Spinal cord (tissue), 10 donors: ENCODE measurements at places on chromosomes 13 and 19. TPM values are rescaled to one million over a fixed set of nuclear protein-coding genes. Genes with fewer than 3 reads are reported as not detected.

DNA sequence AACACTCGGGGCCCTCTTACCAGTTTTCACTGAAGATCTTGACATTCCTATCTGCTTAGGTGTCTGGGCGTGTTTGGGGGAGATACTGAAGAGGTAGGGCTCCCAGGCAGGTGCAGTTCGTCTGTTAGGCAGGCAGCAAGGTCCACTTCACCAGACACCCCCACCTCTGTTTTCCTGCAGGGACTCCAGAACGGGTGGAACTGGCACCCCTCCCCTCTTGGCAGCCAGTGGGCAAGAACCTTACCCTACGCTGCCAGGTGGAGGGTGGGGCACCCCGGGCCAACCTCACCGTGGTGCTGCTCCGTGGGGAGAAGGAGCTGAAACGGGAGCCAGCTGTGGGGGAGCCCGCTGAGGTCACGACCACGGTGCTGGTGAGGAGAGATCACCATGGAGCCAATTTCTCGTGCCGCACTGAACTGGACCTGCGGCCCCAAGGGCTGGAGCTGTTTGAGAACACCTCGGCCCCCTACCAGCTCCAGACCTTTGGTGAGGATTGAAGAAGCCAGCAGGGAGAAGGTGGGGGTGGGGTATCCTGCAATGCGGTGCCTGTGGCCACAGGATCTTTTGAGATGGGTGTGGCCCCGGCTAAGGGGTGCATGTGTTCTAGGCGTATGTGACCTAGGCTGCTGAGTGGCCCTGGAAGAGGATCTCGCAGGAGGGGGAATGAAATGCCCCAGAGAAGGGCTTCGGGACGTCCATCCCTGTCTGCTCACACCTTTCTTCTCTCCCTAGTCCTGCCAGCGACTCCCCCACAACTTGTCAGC lies 3.3 kb upstream of the ICAM4 start:
- DNase-seq, result no peak

GRCh38 chr13:38630780-38631179 lies 56.1 kb upstream of the FREM2 start:
- DNase-seq, result no peak

GRCh38 chr19:2045501-2046045 lies 5.5 kb downstream of the MKNK2 start:
- DNase-seq, result no peak

CPB2 gene
- polyA plus RNA-seq, result 0.30 TPM

GRIK5 gene
- polyA plus RNA-seq, result 83.2 TPM

TBXA2R gene
- 3.5 TPM for polyA plus RNA-seq

CABP5 gene
- not detected for polyA plus RNA-seq

DNA sequence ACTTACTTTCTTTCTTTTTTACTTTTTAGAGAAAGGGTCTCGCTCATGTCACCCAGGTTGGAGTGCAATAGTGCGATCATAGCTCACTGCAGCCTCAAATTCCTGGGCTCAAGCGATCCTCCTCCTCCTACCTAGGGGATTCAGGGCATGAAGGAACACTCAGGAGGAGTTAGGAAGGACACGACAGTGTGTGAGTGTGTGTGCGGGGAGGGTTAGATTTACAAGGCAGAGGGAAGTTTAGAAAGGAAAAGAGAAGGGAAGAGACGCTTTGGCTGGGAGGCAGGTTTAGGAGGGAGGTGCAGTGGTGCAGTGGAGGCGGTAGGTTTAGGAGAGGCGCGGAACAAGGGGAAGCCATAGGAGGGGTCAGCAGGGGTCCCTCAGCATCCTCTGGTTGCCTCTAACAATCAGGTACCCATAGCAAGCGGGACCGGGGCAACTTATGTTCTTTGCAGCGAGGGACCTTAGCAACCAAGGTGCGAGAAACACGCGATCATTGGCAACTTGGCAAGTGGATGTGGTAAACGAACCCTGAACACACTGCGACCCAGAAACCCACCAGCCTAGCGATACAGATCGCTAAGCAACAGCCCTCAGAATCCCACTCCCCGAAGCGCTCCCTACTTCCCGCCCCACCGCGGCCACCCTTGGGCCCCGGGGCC lies 501 bp downstream of the SIRT2 start:
- no peak for DNase-seq

DNA sequence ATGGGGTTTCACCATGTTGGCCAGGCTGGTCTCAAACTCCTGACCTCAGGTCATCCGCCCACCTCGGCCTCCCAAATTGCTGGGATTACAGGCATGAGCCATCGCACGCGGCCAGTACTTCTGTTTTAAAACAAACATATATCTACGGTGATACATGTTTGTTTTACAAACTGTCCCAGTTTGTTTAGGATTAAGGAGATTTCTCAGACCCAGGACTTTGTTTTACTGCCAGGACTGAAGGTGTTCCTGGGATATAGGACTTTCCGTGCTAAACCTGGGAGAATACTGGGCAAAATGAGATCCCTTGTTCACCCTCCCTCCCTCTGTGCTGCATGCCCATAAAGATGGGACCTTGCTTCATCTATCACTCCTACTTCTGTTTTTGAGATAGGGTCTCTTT lies 8.8 kb downstream of the NLRP8 start:
- DNase-seq, result no peak

DNA sequence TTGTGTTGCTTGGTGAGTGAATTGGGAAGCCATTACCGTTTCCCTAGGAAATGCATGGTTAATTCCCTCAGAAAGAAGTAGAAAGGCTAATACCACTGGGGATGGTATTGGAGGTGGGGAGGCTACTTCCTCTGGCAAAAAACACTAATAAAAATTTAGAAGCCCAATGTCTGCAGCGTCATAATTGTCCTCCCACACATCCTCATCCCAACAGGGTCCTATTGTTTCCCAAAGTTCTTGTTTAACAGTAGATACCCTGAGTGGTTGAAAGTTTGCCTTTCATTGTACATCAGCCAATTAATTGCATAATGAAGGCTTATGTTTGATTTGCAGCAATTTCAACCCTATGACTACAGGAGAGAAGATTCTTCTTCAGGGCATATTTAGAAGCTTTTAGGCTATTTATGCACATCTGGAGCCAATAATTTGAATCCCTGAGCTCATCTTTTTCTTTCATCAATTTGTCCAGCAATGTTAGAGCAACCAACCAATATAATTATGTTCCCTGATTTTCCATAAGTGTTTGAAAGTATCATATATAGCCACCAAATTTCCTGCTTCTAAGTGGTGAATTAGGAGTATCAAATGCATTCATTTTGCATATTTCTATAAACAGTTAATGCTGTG lies 491.0 kb downstream of the SLITRK5 start:
- DNase-seq, result no peak

- DNase-seq, result no peak
Measured at GRCh38 chr13:111304041-111304544, 16.3 kb upstream of the TEX29 start.

STOML3 gene
- polyA plus RNA-seq, result 1.5 TPM

- no peak for DNase-seq
Measured at GRCh38 chr13:112583592-112584277, 4.2 kb downstream of the TUBGCP3 start.

- peak; percentile 84 for DNase-seq
Measured at GRCh38 chr19:48724796-48725753, 5.5 kb upstream of the MAMSTR start.

DNA sequence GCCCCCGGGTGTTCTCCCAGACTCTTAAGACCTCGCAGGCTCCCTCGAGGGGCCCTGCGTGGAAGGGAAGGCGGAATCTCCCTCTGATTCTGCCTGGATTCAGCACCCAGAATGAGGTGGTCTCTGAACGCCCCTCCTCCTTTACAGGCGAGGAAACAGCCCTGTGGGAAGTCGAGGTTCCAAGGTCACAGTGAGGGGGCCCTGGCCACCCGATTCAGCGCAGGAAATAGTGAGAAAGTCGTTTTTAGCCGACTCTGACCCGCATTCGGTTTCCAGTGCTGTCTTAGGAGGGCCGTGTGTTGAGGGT lies 1.1 kb downstream of the BSG start:
- no peak for DNase-seq

CCNA1 gene
- 18.5 TPM for polyA plus RNA-seq

GRCh38 chr13:75305059-75305458 lies 176.9 kb downstream of the TBC1D4 start:
- DNase-seq, result no peak

DNA sequence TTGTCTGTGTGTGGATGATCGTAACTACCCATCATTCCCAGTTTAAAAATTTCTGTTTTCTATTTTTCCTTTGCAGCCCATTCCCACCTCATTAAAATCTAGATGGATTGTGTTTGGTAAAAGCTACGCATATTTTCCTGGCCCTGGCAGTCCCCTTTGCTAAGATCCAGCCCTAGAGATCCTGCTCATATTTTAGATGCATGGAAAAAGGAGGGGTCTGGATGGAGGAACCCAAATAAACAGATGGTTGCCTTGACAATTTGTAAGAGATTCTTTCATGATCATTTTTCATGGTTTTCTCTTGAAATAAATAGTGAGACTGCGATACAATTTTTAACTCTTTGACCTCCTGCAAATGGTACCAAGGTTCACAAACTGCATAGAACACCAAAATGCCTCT lies 174.4 kb downstream of the SLC7A1 start:
- no peak for DNase-seq
